ENCODE measurements at places on chromosomes 4 and X. TPM values are rescaled to one million over a fixed set of nuclear protein-coding genes. Genes with fewer than 3 reads are reported as not detected.

The DMRTC1B gene
- total RNA-seq = not detected

The SOX3 gene
- not detected for total RNA-seq

The TMPRSS11F gene
- total RNA-seq = not detected

The CAMK2D gene
- 92.9 TPM for total RNA-seq

The ASMT gene
- total RNA-seq = not detected

The IKBKG gene
- 13.7 TPM for total RNA-seq

The C4orf51 gene
- not detected for total RNA-seq

The MUC7 gene
- total RNA-seq = not detected

The PNMA6A gene
- total RNA-seq = 1.6 TPM

The SPANXC gene
- total RNA-seq = not detected

The RHOXF1 gene
- total RNA-seq = not detected
